SK-MEL-5 (cell line): ENCODE measurements at places on chromosomes 13 and 19.

- no peak for DNase-seq
Observed at GRCh38 chr13:38648912-38649311, 38.0 kb upstream of the FREM2 start.

DNA sequence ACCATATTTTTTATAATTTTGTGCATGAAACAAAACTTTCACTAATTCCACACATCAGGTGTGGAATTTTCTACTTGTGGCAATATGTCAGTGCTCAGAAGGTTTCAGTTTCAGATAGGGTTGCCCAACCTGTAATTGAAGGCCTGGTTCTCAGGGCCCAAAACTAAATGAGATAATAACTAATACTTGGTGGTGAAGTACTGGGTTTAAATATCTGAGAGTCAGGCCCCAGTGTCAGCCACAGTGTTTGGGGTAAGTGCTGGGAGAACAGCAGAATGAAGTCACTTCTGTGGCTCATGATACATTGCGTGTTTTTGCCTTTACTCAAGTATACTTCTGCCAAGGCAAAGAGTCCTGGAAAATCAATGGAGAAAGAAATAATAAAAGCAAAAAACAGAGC lies 5.6 kb downstream of the SAFB start:
- no peak for DNase-seq

DNA sequence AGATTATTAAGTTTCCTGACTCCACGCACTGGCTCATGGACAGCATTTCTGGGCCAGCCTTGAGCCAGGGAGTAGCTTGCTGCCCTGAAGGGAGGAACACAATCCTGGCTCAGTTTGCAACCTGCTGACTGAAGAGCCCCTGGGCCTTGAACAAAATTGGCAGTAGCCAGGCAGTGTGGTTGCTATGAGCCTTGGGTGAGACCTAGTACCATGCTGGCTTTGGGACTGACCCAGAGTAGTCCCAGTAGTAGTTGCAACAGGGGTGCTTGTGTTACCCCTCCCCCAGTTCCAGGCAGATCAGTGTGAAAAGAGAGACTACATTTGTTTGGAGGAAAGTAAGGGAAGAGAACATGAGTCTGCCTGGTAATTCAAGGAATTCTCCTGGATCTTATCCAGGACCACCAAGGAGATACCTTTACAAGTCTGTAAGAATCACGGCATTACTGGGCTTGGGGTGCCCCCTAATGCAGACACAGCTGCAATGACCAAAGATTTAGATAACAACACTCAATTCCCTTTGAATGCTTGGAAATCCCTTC lies 22.0 kb downstream of the ITGBL1 start:
- peak; percentile 61 for DNase-seq

GRCh38 chr13:20359335-20359734 lies 127.2 kb upstream of the GJB6 start:
- DNase-seq, result peak; percentile 86

GRCh38 chr13:41383386-41383785 lies 72.3 kb downstream of the NAA16 start:
- DNase-seq, result peak; percentile 45

DNA sequence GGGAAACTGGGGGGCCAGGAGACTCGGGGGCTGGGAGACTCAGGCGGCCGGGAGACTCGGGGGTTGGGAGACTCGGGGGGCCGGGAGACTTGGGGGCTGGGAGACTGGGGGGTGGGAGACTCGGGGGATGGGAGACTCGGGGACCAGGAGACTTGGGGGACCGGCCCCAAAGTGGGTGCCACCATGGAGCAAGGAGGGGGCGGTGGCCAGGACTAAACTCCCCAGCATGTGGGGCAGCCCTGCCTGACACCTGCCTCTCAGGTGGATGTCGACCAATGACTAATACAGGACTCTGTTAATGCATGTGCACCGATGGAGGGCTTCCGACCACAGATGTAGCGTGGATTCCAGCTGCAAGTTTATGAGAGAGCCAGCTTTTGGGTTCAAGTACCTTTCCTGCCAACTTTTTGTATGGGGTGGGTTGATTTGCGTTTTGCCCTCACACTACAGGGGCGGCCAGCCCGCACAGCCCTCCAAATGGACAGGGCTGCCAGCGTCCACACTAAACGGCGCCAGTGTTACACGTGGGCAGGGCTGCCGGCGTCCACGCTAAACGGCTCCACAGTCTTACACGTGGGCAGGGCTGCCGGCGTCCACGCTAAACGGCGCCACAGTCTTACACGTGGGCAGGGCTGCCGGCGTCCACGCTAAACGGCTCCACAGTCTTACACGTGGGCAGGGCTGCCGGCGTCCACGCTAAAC lies 62.2 kb downstream of the RASA3 start:
- DNase-seq, result no peak

DNA sequence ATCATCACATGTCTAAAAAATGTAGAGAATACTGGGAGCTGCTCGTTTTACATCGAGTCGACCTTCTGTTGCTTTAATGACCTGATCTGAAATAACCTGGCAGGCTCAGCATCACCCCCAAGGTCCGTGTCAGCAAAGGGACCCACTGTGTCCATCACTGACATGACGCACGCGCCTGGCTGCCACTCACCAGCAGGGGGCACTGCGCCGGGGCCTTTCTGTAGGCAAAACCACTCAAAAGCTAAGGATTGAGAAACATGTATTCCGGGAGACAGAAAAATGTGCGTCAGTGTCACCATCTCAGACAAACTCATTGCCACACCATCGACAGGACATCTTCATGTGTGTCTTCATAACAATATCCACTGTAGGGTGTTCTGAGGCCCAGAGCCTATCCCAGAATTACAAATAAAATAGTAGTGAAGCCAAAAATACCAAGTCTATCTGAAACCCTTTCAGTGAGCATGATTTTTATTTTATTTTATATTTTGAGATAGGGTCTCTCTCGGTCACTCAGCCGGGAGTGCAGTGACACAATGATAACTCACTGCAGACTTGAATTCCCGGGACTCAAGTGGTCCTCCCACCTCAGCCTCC lies 130.3 kb upstream of the LSM14A start:
- peak; percentile 81 for DNase-seq

DNA sequence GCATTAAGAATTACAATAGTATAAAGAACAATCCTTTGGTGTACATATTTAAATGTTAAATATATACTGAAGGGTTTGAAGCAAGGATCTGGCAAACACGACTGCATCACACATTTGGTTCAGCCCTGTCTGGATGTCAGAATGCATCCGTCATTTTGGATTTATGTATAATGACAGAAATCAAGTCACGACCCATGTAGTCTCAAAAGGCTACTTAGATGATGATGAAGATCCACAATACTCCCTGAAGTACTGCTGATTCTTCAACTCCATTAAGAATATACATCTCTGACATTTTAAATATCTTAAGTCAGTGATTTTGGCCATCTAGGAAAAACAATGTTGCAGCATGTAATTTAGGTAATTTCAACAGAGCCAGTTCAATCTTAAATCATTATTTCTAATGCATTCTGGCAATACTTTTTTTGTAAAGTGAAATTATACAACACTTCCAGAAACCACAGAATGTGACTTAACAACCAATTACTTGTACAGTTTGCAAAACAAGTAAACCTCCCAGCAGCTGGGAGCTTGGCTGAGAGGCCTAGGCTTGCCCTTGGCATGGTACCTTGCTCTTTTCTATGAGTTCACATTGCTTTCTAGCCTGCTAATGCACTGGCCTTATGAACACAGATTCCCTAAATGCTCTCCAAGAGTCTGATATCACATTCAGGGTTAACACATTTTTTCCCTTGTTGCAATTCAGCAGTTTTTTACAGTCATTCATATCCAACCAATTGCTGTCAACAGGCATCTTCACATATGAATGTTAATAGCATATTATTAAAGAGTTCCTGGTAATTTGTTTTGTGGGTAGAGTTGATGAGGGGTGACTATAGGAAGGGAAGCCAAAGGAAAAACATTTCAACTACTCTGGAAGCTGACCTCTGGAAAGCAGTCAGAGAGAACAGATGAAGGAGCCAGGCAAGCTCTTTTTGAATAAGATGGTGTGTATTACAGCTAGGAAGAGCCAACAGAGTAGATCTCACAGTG lies 175.2 kb downstream of the ENOX1 start:
- DNase-seq, result no peak

- no peak for DNase-seq
Observed at GRCh38 chr13:39875111-39875987, 219.9 kb downstream of the COG6 start.

DNA sequence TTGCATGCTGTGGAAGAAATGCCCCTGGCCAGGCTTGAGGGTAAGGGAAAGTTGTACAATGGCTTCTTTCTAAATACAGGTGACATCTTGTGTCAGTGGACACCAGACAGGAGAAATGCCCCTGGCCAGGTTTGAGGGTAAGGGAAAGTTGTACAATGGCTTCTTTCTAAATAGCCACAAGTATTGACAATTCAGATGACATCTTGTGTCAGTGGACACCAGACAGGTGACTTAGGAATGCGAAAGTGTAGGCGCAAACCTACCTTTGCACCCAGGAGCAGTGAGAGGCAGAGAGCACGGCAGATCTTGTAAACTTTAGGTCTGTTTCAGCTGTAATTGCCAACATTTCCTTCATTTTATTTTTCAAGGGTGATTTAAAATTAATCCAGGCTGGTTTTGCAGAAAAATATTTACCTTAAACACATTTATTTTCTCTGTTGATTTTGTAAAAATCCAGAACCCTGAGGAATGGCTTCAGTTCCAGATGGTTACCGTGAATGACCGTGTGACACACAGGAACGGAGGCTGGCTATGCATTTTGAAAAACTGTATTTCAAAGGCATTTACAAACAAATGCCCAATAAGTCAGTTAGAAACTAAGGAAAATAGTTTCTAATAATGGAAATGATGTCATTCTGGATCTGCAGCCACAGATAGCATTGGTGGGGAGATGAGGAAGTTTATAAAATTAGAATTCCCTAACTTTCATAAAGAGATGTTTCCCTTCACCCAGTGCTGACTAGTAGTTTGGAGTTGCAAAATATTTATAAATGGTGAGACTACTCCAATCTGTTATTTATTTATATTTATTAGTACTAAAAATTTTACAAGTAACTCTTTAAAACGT lies 34.9 kb downstream of the TNFSF13B start:
- no peak for DNase-seq

DNA sequence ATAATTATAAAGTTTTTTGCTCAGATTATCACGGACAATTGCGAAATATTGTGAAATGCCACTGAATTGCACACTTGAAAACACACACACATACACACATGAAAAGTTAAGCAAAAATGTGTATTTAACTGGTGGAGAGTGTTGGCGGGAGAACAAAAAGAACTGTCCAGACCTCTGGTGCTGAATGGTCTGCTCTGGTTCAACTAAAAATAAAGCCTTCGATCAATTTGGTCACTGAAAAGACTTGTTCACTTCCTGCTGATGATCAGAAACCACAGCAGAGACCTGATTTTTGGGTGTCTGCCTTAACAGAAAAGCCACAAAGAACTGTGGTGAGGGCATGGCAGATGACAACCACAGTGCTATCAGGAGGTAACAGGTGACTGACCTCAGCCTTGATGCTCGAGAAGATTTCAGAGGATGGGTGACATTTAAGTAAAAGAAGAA lies 4.0 kb upstream of the IGFL1 start:
- no peak for DNase-seq
